ENCODE measurements at places on chromosomes 5 and 9.

- DNase-seq, result no peak
These were observed 236.4 kb downstream of the LRRC70 start for GRCh38 chr5:62814991-62815390.

- DNase-seq, result no peak
These were observed 175.9 kb downstream of the ERCC6L2 start for GRCh38 chr9:96051423-96051822.

GRCh38 chr5:56812110-56812509 is 3.2 kb upstream of the MAP3K1 start:
- DNase-seq, result no peak

DNA sequence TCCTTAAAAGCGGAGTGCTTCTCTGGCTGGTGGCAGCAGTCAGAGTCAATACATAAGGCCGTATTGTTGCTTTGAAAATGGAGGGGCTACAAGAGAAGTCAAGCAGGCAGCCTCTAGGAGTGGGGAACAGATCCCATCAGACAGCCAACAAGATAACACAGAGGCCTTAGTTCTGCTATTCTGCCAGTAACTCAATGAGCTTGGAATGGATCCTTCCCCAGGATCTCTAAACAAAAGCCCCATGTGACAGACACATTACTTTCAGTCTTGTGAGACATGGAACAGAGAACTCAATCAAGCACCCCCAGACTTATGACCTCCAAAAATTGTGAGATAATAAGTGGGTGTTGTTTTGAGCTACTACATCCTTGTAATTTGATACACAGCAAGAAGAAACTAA is 158.6 kb downstream of the RFX3 start:
- DNase-seq, result no peak

- DNase-seq, result peak; percentile 62
These were observed 168.9 kb downstream of the MAPKAP1 start for GRCh38 chr9:125538092-125538473.

DNA sequence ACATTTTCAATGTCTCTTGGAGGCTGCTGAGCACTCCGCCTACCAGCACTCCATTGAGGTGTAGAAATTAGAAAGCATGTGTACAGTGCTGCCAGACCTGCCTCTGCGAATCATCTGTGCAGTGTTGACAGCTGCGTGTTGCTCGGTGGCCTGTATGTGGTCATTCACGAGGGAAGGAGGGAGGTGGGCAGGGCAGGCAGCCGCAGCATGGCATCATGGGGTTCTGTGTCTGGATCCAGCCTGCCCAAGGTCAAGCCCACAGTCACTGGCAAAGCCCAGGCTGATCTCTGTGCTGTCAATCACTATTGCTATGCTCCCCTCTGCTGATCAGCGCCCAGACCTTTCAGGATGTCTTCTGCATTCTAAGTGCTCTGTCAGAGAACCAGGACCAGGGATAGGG is 8.0 kb upstream of the PDZD2 start:
- DNase-seq, result no peak

- DNase-seq, result peak; percentile 25
These were observed 84.3 kb upstream of the PPP2R2B start for GRCh38 chr5:146962801-146963355.

DNA sequence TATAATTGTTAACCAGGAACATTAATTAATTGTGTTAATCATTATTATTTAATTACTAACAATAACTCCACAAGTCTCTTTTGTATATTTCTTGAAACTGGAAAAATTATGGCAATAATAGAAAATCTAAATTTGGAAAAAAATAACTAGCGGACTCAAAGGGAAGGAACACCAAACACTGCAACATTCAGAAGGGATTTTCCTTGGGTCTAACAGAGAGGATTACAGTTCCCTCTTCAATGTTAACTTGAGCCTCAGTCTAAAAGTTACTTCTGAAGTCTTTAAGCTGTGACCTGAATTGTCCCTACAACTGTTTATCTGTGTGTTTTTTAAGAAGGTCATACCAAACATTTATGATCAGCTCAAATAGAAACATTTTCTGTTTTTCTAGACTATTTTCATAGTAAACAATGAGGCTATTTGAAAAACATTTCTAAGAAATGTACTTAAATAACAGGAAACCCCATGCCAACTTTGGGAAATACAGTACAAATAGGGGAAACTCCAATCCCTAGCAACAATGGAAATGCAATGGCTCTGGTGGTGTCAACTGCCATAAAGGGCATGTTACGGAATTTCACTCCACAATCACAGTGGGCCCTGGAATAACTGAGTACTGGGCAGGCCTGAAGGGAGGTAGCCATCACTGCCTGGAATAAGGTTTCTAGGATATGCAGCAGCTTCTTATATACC is 61.2 kb downstream of the MCTP1 start:
- no peak for DNase-seq

GRCh38 chr9:136648751-136649150 is 14.0 kb upstream of the EGFL7 start:
- DNase-seq, result no peak

- no peak for DNase-seq
These were observed 36.9 kb upstream of the GPR21 start for GRCh38 chr9:122996586-122996985.

DNA sequence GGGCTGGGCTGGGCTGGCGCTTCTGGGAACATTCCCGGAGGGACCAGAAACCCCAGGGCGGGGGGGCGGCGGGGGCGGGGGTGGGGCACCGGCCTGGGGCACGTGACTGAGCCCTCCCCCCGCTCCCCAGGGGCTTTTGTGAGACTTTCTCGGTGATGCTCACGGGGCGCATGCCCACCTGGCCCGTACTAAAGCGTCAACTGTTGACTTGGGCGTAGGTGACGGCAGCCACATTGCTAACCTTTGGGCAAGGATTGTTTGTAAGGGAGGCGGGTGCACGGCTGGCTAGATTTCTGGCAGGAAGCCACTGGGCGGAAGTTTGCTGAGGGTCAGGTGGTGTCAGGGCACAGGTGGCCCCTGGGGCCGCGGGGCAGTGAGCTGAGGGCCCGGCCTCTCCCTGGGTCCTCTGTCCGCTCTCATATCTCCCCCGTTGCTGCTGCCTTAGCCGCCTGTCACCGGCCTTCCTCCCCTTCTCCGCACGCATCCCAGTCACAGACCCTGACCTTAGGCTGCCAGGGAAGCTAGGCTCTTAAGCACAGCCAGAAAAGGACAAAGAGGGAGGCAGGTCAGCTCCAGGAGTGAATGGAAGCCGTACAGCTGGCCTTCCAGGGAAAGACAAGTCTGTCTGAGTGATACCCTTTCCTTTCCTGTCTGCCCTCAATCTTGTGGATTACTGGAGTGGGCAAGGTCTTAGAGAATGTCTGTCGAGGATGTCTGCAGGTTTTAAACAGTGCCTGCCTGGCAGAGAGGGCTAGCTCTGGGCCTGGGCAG is 812 bp downstream of the CACFD1 start:
- no peak for DNase-seq

DNA sequence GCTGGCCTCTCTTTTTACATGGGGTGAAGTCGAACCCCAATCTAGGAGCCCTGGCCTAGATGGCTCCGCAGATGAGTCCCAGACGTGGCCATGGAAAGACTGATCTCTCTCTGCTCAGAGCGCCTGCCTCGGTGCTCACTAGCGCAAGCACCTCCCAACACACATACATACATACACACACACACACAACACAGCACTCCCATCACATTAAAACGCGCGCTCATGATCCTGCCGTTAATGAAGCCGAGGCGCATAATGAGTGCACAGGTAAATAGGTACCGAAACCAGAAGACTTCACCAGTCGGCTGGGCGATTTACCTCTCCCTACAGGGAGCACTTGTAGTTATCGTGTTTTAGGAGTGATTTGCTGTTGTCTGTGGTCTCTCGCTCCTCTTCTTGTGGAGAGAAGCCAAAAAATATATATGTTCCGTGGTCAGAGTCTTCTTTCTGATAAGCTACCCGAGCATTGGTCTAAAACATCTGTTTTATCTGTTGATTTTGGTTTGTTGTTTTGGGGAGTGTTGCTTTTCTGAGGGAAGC is 207.7 kb downstream of the MEF2C start:
- DNase-seq, result no peak

GRCh38 chr5:180251141-180251540 is 40.7 kb downstream of the MAPK9 start:
- DNase-seq, result no peak

DNA sequence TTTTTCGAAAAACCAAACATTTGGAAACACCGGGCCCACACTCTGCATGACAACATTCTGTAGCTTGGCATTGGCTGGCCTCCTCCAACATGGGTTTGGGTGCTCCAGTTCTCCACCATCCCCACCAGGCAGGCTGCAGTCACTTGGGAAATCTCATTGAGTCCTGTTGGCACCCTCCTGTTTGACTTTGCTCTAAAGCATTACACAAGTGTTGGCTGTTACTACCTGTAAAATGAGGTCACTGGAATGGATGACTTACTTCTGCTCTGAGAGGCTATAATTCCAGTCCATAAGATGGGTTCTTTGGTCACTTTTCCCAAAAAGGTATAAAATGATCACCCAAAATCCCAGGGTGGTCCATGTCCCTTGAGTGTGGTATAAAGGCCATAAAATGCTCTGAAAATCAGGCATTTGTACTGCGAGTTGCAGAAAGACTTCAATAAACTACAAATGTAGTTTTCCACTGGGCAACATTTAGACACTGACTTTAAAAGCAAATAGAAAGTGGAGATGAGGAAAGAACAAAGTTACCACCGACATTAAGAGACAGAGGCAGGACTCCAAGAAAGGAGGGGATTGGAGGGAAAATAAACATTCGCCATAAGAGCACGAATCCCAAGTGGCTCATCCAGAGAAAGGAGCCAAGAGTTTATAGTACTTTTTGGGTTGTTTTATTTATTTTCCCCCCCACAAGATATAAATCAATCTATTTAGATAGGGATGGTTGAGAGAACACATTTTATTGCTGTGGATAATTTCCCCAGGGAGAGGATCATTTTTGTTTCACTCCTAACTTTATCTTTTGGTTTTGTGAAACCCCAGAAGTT is 295.1 kb downstream of the TLE1 start:
- no peak for DNase-seq

DNA sequence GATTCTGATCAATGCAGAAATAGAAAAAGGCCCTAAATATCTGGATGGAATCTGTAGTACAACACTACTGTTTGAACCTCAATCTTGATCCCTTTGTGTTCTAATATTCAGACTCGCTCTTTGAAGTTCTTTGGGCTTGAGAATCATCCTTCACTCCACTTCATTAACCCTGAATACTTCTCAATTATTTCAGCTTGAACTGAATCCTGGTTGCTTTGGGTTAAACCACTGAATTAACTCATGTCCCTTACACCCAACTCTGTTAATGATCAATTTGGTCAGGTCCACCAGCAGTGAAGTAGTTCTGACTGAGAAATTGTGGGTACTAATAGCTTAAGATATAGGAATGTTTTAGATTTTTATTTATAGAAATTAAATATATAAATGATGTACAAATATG is 1707.2 kb upstream of the ACO1 start:
- DNase-seq, result no peak

DNA sequence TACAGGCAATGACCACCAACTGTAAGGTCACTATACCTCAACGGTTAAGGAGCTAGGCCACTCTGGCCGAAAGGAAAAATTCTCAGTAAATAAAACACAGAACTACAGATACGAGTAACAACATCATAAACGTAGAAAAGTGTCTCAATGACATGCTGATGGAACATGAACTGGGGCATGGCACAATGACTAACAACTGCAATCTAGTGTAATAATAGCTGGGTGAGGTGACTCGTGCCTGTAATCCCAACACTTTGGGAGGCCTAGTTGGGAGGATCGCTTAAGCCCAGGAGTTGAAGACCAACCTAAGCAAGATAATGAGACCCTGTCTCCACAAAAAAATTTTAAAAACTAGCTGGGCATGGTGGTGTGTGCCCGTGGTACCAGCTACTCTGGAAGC is 9.8 kb upstream of the RAPGEF6 start:
- DNase-seq, result no peak

DNA sequence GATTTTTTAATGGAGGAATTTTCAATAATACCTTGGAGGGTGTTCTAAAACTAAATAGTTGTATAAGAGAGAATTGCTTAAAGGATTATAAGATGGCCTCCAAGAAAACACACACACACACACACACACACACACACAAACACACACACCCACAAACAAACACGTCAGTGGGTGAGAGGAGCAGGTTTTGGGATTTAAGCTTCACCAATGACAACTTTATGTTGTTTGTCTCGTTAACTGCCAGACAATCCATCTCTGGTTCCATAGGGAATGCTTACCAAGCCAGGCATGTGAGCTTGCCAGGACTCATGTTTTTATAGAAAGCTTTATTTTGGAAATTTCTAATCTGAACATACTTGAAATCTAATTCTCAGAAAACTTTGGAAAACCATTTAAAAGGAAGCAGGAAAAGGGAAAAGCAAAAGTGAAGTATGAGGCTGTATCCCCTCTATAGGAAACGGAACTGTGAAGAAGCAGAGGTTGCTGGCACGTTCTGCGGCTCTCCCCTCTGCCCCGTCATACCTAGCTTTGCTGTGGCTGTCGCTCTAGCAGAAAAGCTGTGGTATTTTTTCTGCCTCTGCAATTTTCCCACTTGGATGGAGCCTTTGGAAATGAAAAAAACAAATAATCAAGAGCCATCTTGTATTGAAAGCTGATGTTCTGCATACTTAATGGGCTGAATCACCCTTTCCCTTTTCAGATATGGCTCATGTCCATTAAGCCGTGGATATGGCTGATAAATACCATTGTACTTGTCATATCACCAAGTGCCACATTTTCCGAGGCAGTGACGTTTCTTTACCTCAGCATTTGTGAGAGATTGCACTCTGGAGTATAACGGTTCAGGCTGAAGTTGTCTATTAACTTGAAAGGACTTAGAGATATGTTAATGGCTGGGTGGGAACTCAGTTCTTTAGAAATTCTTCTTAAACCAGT is 112.7 kb downstream of the NTRK2 start:
- no peak for DNase-seq

GRCh38 chr5:156431956-156432829 is 105.2 kb downstream of the SGCD start:
- DNase-seq, result no peak

DNA sequence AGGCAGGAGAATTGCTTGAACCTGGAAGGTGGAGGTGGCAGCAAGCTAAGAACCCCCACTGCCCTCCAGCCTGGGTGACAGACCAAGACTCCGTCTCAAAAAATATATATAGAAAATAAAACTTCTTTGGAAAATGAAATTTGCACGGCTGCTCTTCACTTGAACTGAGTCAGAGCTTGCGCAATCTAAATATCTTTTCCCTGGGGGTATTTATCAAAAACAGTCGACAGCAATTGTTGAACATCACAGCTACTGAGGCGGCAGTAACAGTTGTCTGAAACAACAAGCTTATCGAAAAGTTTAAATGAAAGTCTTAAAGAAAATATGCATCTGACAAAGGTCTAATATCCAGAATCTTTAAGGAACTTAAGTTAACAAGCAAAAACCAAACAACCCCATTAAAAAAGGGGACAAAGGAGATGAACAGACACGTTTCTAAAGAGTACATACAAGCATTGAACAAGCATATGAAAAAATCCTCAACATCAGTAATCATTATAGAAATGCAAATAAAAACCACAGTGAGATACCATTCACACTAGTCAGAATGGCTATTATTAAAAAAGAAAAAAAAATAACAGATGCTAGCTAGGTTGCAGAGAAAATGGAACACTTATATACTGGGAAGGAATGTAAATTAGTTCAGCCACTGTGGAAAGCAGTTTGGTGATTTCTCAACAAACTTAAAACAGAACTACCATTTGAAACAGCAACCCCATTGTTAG is 153.6 kb upstream of the CDH9 start:
- no peak for DNase-seq

- DNase-seq, result peak; percentile 66
These were observed 53.9 kb downstream of the RAI14 start for GRCh38 chr5:34709861-34710673.

- DNase-seq, result peak; percentile 45
These were observed 37.0 kb downstream of the ADAMTS12 start for GRCh38 chr5:33854733-33855151.

- DNase-seq, result no peak
These were observed 10.4 kb upstream of the SPINK4 start for GRCh38 chr9:33229359-33230114.

- no peak for DNase-seq
These were observed 131.9 kb upstream of the KLF4 start for GRCh38 chr9:107621436-107621835.

All from AG09309 (cell line).